Anterior cingulate cortex (tissue), 58 donors: ENCODE measurements at places on chromosomes 1 and 21.

DNA sequence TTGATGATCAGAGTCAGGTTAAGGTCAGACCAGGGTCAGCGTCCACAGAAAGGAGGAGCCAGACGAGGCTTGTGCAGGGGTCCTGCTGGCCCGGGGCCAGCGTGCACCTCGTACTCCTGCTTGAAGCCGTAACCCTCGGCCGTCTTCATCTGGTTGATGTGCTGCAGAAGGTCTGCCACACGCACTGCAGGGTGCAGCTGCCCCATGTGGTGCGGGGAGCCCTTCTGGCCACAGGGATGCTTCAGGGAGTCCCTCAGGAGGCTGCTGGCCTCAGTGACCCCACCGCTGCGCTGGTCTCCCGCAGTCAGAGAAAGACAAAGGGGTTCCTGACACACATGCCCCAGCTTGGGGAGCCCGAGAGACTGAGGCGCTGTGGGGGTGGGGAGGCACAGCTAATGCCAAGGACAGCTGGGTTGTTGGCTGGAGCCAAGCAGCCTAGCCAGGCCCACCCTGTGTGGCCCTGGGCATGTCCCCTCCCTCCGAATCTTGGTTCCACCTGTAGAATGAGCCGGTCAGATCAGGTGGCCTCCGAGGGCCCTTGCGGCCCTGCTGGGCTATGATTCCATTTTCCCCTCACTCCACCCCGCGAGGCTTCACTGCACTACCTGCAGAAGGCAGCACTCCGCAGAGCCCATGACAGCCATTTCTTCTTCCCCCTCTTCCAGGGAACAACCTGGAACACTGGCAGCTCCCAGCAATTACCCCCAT is 251.9 kb downstream of the PTPRU start:
- no peak for DNase-seq

DNA sequence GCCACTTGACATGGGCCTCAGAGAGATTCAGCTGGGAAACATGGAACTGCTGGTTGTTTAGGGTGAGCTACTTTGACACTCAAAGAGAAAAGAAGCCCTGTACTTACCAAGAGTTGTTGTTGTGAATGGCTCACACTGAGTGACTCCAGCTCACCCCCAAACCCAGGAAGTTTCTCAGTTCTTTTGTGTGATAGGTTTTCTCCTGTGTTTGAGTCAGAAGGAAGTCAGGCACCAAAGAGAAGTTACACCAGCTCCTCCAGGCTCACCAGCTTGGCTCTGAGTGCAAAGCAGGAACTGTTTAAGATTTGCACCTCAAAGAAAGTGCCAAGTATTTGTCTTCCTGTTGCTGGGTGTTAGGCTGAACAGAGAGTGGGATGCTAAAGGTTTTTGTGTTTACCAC is 111.2 kb upstream of the PROX1 start:
- DNase-seq, result no peak

- no peak for DNase-seq
Observed at GRCh38 chr21:45098867-45099266, 24.5 kb downstream of the ADARB1 start.

DNA sequence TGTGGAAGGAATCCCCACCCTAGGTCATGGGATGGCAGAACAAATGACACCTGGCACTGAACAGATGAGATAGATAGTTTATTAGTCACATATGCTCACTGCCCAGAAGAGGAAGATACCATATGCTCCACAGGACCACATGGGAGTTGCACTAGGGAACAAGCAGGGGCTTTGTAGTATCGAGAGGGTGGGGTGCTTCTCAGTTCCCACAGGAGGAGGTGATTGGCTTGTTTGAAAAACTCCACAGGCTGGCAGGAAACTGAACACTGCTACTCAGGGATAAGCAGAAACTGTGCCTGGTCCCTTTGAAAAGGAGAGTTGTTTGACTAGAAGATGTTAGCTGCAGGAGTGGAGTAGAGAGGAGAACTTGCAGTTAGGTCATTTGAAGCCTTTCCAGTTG is 31.9 kb upstream of the RXRG start:
- no peak for DNase-seq

- no peak for DNase-seq
Observed at GRCh38 chr1:99994496-99994895, 24.7 kb downstream of the SLC35A3 start.

DNA sequence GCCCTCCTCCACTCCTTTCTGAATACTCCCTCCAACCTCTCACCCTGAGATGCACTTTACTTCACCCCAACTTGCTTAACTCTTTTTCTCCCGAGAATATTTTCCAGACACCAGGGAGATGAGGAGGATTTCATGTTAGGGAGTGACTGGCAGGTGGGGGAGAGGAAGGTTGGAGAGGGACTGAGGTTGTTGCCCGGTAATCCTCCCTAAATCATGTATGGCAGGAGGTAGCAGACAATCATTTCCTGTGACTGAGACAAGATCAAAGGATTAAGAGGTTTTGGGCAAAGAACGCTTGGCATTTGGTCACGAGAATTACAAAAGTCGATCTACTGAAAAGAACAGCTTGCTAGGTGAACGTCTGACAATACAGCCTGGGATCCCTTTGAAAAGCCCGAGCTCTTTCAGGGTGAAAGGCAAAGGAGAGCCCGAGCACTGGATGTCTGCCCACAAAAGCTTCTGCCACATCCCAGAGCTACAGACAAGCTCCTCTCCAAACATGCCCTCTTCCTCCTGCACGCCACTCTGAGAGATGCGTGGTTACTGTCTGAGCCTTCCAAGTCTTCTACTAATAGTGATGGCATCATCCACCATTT is 154.1 kb downstream of the DAB1 start:
- no peak for DNase-seq

GRCh38 chr1:152752225-152752624 is 5.6 kb upstream of the KPRP start:
- no peak for DNase-seq

DNA sequence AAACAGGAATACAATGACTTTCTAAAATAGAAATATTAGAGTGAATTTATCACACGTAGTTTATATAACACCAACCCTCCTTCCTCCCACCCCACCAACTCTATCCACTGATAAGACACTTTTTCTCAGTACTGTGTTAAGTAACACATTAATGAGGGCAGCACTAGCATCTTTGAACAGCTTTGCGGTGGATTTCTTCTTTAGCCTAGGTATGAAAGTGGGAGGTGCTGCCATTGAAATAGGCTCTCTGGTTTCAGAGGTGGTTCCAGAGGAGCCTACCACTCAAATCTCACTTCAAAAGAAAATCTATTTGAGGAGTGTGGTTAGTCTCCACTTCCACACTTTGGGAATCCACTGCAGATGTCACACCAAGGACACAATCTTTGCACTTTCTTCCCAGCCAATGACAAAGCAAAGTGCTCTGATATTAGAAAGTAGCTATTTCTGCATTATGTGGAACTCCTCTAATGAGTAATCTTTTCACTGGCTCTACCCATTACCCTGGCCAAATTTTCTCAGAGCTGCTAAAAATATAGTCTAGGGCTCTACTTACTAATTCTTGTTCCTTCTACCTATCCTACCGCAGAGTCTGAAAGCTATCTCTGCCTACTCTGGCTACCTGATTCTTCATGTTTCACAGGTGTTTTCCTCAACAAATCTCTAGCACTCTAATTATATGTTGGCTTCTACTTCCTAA is 1667.8 kb downstream of the MRPL39 start:
- no peak for DNase-seq

GRCh38 chr1:29249170-29249691 is 12.9 kb downstream of the PTPRU start:
- no peak for DNase-seq

- DNase-seq, result no peak
Observed at GRCh38 chr1:230047114-230047865, 19.7 kb upstream of the GALNT2 start.

DNA sequence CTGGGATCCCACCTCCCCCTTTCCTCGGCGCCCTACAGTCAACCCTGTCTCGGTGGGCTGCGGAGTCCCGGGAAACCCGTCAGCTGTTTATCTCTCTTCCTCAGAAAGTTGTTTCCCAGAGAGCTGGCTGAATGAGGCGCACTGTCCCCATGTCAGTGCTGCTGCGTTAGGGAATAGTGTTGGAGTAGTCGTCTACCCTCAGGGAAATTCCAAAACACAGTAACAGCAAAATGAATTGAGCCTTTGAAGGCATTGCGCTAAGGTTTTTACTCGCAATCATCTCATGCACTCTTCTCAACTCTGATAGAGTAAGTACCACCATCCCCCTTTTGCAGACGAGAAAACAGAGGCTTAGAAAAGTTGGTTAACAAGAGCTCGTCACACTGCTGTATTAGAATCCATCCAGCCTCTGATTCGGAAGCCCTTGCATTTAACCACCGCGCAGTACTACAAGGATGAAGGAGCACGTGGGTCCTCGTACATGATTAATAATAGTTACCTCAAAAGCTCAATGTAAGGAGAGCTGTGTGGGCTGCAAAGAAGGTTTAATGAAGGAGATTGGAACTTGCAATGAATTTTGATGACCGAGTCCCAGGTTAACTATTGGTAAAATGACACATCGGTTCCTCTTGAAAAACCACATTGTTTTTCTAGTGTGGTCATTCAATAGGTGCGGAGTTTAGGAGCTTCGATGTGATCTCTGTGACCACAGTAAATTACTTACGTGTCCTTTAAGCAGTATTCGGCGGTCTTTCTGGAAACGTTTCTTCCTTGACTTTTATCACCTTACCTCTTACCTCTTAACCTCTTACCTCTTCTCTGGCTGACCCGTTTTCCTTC is 788 bp upstream of the EDEM3 start:
- DNase-seq, result no peak

DNA sequence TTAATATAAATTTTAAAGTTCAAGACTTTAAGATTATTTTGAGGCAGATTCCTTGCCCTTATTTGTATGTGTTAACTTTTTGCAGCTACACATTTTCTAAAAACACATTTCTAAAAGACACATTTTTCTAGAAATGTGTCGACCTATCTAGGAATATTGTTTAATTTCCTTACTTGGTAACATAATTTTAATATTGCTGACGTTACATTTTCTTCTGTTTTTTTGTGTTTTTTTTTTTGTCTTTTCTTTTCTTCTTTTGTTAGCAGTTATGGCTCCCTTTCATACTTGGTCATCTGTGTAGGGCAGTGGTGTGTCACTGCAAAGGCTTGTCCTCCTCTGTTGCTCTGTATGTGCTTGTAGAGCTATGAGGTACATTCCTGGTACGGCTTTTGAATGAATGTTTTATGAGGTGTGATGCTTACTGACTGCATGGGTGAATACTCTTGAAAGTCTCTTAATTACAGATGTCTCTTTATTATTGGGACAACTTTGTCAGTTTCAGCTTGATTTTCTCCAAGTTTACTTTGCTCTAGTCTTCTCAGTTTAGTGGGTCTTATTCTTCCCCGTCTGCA is 30.1 kb downstream of the LRRC8D start:
- no peak for DNase-seq

GRCh38 chr1:167440776-167441175 is 77.6 kb downstream of the CD247 start:
- DNase-seq, result no peak

DNA sequence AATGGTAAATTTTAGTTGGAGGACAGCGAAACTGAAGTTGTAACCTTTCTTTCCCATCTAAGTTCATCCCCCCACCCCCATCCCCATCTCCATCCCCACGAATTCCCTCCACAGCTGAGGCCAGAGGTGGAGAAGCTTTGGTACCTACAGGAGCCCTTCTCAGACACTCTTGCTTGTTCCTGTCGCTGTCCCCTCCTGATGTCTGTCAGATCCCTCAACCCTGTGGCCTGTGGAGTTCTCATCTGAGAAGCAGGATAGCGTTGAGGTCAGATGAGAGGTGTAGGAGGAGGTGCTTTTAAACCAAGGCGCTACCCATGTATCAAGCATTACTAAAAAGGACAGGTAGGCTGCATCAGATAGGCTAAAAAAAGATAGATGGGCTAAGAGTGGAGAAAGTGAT is 769 bp downstream of the NTPCR start:
- no peak for DNase-seq

DNA sequence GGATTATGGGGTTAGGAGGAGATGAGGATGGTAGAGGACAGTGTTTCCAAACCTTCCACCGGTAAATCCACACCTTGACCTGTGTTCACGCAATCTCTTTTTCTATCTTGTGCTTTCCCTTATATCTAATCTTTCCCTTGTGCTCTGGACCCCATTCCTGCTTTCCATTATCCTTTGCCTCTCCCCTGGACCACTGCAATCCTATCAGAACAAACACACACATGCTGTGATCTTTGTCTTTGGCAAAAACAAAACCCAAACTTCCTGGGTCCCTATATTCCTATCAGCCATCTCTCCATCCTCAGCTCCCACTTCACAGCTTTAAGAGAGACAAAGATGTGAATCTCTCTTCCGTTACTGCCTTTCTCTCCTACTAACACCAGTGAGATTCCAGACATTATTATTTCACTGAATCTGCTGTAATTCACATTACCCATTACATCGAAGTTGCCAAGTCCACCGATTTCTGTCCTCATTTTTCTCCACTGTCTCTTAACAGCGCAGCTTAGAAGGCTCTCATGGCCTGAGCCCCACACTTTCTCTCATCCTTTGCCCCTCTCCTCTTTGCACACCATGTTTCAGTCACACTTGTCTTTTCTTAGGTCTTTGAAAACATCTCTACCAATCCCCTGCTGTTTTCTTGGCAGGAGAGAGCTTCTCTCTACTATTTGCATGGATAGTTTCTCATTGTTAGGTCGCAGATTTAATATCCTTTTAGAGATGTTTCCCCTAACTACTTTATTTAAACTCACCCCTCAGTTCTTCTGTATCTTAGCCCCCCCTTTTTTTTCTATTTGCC is 230.0 kb upstream of the B3GALT2 start:
- DNase-seq, result no peak

DNA sequence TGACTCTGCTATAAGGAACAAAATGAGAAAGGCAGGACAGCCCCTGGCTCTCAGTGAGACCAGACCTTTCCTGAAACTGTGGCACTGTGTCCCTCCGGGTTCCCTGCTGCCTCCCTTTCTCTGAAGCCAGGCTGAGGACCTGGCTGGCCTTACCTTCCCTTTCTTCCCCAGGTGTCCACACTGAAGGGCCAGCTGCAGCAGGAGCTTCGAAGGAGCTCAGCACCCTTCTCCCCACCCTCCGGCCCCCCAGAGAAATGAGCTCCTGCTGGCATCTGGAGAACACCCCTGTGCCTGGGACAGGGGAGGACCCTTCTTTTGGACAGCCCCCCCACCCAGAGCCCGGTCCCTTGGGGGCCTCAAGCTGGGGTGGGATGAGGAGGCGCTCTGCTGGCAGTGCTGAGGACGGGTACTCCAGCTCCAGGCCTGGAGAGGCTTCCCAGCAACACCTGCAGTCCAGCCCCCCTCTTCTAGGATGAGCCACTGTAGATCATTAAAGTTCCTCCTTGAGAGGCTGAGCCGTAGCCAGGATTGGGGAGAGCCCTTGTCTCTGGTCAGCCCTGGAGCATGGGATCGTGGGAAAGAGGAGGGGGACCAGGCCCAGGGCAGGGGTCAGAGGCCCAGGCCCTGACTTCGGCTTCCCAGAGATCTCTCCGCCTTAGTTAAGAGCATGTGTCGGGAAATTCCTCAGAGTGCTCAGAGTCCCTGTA is 8.1 kb downstream of the MFAP2 start:
- DNase-seq, result no peak

GRCh38 chr1:1059494-1060280 is 14.4 kb downstream of the RNF223 start:
- DNase-seq, result peak; percentile 76

- DNase-seq, result peak; percentile 60
Observed at GRCh38 chr1:27391511-27392095, 819 bp upstream of the GPR3 start.
